ENCODE measurements at places on chromosomes 11 and 22.

GRCh38 chr11:95102733-95103132 lies 13.1 kb downstream of the ENDOD1 start:
- DNase-seq = no peak

- DNase-seq = no peak
These were observed 1000.0 kb upstream of the TENM4 start for GRCh38 chr11:80440835-80441234.

GRCh38 chr22:28025333-28025732 lies 106.3 kb upstream of the PITPNB start:
- no peak for DNase-seq

DNA sequence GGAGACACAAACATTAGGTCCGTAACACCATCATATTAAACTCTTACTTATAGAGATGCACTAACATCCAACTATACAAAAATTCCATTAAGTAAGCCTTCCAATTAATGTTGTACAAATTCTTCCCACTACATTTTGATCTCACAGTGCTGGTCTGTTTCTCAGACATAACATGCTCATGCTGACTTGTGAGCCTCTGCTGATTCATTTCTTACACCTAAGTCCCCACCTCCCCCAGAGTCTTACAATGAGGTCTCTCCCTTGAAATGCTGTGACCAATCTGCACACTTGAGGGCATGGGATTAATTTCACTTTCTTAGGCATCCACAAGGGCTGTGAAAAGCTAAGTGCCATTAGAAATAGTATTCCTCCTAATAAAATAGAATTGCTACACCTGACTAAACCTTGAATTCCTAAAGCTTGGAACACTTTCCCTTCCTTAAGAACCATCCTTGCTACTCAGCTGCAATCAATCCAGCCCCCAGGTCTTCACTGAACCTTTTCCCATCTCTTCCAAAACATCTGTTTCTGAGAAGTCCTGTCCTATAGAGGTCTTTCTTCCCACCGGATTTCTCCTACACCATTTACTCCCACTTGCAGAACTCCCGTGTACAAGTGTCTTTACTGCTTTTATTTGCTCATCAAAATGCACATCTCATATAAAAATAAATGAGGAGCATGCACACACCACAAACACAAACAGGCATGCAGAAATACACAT lies 2.0 kb downstream of the HBG1 start:
- DNase-seq = no peak

DNA sequence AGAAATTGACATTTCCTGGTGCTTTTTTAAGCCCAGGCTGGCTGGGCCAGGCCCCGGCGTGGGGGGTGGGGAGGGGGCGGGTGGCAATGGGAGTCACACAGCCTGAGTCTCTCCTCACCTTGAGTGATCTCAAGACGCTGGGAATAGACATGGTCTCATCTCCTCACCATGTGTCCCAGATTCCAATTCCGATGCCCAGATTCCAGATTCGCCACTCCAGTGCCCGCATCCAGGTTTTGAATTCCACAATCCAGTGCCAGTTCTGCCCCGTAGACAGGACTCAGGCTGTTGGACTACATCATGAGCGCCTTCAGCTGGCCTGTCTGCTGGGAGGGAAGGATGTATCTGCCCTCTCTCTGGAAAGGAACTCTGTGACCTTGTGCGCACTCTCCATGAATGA lies 19.1 kb downstream of the KCNC1 start:
- no peak for DNase-seq
